T-helper 17 cell (primary cell): ENCODE measurements at places on chromosomes 1 and 21. TPM values are rescaled to one million over a fixed set of nuclear protein-coding genes. Genes with fewer than 3 reads are reported as not detected.

CRP gene
- not detected for total RNA-seq

DNA sequence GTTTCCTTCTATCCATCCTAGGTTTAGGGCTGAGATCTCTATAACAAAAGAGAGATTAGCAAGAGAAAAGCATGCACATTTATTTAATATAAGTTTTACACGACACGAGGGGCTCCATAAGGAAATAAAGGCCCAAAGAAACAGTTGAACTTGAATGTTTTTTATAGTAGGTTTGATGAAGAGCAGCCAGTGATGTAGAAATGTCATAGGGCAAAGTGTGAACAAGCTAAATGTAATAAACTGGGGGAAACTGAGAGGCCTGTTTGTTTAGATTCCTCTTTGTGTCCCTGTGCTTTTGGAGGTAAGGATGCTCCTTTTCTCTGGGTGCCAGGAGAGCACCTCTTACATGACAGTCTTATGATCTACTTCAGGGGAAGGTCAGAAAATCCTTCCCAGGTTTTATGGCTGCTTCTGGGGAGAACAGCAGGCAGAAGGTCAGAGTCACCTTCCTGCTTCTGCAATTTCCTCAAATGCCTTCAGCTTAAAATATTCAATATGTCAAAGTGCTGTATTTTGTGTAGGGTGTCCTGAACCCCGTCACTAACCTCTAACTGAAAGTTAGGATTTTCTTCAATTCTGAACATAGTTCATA is 9.5 kb upstream of the HORMAD1 start:
- no peak for DNase-seq

DNA sequence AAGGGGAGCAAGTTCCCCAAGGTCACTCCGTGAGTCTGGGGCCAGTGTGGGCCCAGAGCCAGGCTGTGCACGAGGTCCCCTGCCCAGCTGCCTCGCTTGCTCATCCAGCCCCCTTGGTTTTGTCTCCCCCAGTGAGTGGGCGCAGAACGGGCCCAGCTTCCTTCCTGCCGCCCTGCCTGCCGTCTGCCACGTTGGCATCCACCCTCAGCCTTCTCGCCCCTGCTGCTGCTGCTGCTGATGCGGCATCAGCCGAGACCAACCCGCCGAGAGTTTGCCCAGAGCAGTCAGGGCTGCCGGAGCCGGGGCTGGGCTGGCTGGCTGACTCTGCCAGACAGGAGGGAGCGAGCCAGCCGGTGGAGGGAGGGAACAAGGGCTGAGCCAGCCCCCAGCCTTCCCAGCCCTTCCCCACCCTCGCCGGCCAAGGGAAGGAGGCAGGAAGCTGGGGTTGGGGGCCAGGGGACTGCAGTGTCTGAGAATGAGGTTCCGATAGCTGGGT is 31.4 kb upstream of the WASF2 start:
- DNase-seq = peak; percentile 37

GRCh38 chr1:151942882-151943281 is 33.6 kb upstream of the THEM4 start:
- DNase-seq = no peak

PLCH2 gene
- 30.0 TPM for total RNA-seq

RIMKLA gene
- 0.07 TPM for total RNA-seq

- DNase-seq = no peak
These were observed 277.0 kb downstream of the PTPRU start for GRCh38 chr1:29513357-29513756.

DNA sequence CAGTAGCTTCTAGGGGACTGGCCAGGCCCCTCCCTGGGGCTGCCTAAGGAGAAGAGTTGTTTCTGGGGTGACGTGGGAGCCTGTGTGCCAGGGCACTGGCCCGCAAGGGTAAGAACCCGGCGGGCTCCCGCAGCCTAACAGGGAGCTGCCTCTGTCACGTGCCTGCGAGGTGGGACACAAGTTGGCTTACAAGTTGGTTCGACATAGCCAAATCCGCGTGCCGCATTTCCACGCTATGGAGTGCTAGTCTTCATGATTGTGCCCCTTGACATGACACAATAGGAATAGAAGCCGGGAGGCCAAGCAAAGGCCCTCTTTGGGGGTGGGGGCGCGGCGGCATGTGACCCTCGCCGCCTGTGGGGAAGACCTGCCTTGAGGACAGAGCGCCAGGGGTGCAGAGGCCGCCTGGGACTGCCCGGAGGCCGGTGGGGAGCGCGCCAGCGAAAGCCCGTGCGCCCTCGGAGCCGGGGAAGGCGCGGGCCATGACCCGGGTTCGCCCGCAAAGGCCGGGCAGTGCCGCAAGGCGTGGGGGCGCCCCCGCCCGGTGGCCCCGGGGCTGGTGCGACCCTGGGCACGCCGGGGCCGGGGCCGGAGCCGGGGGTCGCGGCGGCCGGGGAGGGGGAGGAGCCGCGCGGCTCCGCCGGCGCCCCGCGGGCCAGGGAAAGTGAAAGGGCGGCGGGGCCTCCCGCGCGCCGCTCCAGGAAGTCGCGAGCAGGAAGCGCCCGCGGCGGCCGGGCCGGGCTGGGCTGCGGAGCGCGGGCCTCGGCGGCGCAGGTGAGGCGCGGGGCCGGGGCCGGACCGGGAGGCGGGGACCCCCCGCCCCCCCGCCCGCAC is at the start of gene SLC37A1:
Gene SLC37A1, plus strand, starts transcription at position 702 of the 834 bp plus-strand sequence. CDS start 4,603 bp downstream, outside the sequence.
- peak; percentile 35 for DNase-seq

AIRE gene
- total RNA-seq = 3.4 TPM

- DNase-seq = peak; percentile 62
These were observed 2.0 kb upstream of the NID1 start for GRCh38 chr1:236066828-236067386.

BRINP3 gene
- total RNA-seq = not detected

LINGO4 gene
- total RNA-seq = 1.6 TPM

DNA sequence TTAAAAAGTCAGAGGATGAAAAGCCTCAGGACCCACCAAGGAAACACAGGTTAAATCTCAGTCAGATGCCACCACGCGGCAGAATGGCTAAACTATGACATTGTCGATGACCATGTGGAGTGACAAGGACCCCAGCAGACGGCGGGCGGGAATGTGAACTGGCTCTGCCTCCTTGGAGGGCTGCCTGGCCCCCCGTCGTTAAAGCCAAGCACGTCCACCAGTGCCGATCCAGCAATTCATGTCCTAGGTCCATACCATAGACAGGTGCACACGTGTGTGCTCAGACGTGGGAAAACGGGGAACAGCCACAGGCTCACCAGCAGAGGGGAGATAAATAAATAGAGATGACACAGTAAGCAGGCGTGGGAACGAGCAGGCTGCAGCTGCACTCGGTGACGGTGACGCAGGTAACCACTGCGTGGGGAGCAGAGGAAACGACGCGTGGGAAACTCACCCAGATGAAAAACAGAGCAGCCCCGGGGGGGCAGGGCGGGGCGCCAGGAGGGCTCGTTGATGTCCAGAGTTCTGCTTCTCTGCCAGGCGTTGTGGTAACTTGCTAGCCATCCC is 28.3 kb upstream of the PCBP3 start:
- DNase-seq = peak; percentile 86

EDARADD gene
- total RNA-seq = 0.37 TPM

- no peak for DNase-seq
These were observed 44.2 kb downstream of the ARHGEF11 start for GRCh38 chr1:157001304-157001703.

TTLL10 gene
- total RNA-seq = 2.5 TPM

- DNase-seq = no peak
These were observed 5.4 kb upstream of the GJA8 start for GRCh38 chr1:147897029-147897752.
